Right lung (tissue), 10 donors: ENCODE measurements at places on chromosomes 7 and 10. TPM values are rescaled to one million over a fixed set of nuclear protein-coding genes. Genes with fewer than 3 reads are reported as not detected.

- DNase-seq: no peak
Measured at GRCh38 chr10:227014-227413, 91.8 kb downstream of the ZMYND11 start.

Gene SEC31B
- polyA plus RNA-seq: 20.5 TPM

GRCh38 chr7:155809332-155809946, 2.8 kb downstream of the SHH start:
- DNase-seq: no peak

DNA sequence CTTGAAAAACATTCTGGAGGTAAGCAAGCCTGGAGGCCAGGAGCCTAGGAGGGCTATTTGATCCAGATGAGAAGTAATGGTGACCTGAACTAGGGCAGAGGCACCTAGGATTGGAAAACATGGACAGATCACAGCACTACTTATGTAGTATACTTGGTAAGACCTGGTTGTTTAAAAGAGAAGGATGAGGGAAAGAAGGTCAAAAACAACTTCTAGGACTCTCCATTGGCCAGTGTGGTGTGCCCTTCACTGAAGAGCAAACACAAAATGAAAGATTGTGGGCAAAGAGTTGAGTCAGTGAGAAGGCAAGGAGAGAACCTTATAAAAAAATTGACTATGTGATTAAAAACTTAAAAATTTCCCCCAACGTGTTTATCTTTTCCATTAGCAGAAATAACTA, 14.3 kb downstream of the ANKRD1 start:
- no peak for DNase-seq

DNA sequence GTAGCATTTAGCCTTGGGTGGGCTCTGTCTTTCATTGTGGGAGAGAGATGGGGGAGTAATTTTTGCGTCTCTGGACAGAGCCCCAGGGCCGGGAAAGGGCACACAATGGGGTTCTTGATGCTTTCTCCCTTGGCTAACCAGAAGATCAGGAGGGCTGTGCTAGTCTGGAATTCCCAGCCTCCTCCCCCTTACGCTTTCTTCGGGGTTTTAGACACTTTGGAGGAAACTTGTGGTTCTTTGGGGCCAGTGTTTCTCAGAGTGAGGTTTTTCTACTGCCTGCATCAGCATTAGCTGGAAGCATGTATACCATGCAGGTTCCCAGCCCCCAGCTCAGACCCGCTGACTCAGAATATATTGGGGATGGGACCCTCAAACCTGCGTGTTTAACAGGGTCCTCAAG, 7.0 kb downstream of the NEURL1 start:
- no peak for DNase-seq

DNA sequence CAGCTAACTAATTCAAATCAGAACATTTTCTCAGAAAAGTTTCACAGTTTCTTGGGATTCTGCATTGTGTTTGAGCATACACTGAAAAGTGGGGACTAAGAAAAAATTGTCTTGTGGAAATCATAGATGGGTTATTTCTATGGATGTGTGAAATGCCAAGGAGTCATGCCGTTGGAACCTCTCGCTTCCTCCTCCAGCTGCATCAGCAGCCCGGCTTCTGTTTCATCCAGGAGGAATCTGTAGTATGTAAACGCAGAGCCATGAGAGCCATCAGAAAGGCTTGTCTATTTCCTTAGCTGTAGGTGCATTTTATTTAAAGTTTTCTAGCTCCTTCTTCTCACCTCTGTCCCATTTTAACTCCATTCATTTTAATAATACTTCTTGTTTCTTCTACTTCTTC, 1144.1 kb downstream of the GATA3 start:
- DNase-seq: no peak

Gene CCL26
- not detected for polyA plus RNA-seq

Gene IDI2
- polyA plus RNA-seq: 0.19 TPM

DNA sequence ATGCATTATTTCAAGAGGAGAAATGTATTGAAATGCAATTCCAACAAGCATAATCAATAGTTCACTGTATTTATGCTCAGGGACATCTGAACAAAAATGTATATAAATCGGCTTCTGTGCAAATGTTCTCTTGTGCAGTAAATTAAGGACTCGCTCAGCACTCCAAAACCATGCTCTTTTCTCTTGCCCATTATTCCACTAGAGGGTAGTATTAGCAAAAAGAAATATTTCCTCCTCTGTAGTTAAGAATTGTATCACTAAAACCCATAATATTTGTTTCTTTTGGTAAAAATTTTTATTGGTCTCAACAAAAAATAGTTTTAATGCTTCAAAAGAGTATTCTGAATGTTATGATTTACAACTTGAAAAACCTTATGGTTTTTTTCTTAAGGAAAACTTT, 803.1 kb downstream of the PCDH15 start:
- DNase-seq: no peak

DNA sequence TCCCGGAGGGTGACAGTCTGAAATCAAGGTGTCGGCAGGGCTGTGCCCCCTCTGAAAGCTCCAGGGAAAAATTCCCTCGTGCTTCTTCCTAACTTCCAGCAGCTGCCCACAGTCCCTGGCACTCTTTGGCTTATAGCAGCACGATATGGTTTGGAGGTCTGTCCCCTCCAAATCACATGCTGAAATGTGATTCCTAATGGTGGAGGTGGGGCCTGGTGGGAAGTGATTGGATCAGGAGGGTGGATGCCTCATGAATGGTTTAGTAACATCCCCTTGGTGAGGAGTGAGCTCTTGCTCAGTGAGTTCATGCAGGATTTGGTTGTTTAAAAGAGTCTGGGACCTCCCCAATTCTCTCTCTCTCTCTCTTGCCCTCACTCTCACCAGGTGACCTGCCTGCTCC, 51.1 kb downstream of the GPAM start:
- no peak for DNase-seq

Gene GRM8
- 0.14 TPM for polyA plus RNA-seq

GRCh38 chr10:128473396-128473795, 347.2 kb upstream of the MKI67 start:
- DNase-seq: no peak

Gene TMEM140
- 16.9 TPM for polyA plus RNA-seq

- no peak for DNase-seq
Measured at GRCh38 chr7:47357863-47358262, 224.0 kb downstream of the TNS3 start.

DNA sequence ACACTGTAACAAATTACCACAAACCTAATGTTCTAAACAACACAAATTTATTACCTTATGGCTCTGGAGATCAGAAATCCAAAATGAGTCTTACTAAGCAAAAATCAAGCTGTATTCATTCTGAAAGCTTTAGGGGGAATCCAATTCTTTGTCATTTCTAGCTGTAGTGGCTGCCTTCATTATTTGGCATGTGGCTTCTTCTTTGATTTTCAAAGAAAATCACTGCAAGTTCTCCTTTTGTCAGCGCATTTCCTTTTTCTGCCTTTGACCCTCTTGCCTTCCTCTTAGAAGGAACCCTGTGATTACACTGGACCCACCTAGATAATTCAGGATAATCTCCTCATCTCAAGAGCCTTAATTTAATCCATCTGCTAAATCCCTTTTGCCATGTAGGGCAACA, 36.9 kb downstream of the ZPBP start:
- DNase-seq: no peak

GRCh38 chr7:107579554-107579884, 527 bp upstream of the BCAP29 start:
- DNase-seq: no peak

DNA sequence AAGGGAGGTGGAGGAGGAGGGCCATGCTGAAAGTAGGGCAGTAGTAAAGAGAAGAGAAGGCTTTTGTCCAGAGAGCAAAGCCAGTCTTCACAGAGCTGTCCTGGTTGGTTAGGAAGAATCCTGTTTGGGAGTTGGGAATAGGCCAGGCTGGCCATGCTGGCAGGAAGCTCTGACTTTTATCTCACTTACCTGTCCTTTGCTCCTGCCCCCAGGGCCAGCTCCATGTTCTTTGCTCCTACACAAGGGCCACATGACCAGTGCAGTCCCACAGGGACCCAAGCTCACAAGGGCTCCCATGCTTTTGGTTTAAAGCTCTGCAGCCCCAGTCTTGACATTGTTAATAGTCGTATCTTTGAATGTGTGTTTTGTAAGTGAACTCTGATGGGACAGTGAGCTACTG, 161.6 kb upstream of the KMT2E start:
- DNase-seq: no peak

Gene CHAT
- polyA plus RNA-seq: not detected

GRCh38 chr7:516606-517456, 2.8 kb downstream of the PDGFA start:
- DNase-seq: no peak

- no peak for DNase-seq
Measured at GRCh38 chr10:29576681-29577080, 58.1 kb downstream of the SVIL start.

GRCh38 chr7:73533742-73534141, 11.6 kb upstream of the BAZ1B start:
- no peak for DNase-seq

Gene PRXL2A
- 73.0 TPM for polyA plus RNA-seq

- no peak for DNase-seq
Measured at GRCh38 chr10:112728118-112728883, 221.7 kb upstream of the TCF7L2 start.

DNA sequence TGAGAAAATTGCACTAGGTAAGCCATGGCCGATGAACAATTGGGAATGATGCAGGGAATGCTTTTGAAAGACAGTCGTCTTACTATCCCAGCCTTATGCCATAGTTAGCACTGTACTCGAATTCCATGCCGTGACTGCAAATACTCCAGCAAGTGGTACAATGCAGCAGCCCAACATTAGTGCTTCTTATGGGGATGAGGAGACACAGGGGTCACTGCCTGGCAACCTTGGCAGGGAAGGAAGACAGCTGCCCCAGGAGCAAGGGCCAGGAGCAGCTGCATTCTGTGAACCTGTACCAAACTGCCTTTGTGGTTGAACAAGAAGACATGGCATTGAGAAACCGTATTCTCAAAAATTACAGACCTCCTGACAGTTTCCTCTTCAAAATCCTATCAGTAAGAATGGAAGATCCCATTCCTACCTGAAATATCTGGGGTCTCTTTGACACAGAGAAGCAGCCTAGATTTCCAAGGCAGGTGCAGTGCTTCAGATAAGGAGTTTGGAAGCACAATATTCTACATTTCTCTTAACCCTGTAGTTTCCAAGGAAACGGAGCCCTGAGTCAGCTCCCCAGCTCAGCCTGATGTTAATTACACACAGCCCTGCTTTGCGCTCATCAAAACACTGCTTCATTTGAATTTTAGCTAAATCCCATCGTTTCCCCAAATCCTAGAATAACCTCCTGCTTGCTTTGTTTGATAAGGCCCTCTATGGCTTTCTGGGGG, 49.0 kb upstream of the FRMD4A start:
- DNase-seq: no peak

GRCh38 chr10:66378117-66378876, 547.5 kb upstream of the LRRTM3 start:
- no peak for DNase-seq

- DNase-seq: no peak
Measured at GRCh38 chr10:6743291-6743849, 163.3 kb upstream of the PRKCQ start.

- DNase-seq: no peak
Measured at GRCh38 chr10:92239151-92239599, 51.7 kb downstream of the CPEB3 start.
